Fibroblast of mammary gland (primary cell): ENCODE measurements at places on chromosomes 7 and 10.
A peak's percentile ranks its signal among the peaks of the same experiment; 100 is the strongest.

DNA sequence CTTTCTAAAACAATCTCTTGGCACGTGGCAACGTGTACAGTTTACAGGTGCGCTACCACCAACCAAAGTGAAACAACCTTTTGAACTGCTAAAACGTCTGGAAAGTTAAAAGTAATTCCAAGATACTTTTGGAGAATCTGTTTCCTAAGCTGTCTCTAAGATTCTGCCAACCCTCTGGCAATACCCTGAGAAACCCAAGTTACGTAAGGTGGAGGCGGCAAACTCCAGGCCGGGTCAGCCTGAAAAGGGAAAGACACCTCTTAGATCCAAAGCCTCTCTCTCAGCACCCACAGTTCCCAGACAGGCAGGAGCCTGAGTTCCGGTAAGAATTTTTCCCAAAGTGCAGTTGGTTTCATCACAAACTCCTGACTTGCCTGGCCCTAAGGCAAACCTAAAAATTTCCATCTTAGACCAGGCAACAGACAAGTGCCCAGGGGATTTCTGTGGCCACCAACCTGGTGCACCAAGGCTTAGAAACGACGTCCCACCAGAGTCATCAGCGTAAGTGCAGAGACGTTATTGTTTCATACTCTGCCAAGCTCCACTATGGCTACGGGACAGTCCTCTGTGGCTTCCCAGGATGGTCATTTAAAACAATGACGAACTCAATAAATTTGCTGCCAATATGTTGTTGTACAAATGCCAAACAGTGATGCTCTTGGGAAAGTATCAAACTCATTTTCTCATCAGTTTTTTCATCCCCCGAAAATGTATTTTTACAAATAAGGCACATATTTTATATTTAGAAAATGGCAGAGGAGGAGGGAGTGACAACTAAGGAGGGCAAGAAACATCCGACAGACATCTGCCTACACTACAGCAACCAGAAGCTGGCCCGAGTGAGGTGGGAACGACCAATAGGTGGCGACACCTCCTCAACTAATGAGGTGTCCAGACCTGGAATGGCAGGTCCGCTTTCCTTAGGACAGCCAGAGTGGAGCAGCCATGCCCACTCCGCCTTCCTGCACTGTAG lies 205.8 kb upstream of the FRMD4A start:
- peak; percentile 78 for DNase-seq

GRCh38 chr7:151251328-151251688 lies 2.8 kb upstream of the SMARCD3 start:
- no peak for DNase-seq

DNA sequence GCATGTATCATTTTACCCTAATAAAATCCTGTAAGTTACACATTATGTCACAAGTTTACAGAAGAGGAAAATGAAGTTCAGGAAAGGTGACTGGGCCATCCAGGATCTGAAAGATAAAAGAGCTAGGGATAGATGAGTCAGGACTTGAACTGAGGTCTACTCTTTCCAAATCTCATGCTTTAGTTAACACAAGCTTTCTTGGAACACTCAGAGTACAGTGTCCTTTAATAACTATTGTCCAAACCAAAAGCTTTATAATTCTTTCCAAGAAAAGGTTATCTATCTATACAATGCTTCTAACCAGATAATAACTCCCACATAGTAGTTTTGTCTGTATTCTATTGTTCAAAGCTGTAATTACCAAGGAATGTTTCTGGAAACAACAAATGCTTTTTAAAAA lies 164.6 kb downstream of the LRRN3 start:
- DNase-seq: peak; percentile 20

- DNase-seq: no peak
These were observed 193.5 kb downstream of the CFTR start for GRCh38 chr7:117673367-117673766.

DNA sequence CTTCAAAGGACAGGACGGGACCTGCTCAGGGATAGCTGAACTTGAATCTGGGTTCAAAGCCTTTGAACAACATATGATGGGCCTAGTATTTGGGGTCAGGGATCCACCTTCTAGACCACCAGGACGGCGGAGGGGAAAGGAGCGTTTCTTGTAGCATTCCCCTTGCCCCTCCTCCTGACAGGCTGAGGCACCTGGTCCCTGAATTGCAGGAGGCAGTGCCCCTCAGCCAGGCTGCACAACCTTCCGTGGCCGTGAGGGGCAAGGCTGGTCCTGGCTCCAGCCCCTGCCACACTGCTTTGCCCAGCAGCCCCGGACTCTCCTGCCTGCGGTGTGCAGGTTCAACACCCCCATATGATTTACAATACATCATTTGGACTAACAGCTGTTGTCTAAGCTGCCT lies 58.1 kb downstream of the INSIG1 start:
- DNase-seq: no peak

DNA sequence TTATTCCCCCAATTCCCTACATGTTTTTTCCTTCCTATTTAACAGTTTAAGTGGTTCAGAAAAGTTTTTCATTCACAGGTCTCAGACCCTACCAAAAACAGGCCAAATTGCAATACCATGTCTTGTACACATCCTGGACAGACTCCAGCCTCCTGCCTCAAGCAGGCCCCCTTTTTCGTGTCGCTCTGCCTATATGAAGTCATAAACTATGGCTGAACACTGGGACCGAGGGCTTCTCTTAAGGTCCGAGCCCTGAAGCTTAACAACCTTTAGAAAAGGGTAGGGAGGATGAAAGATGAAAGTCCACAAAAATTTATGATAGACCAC lies 1.4 kb downstream of the FBXW4 start:
- DNase-seq: peak; percentile 64

- DNase-seq: no peak
These were observed 341.6 kb downstream of the PCLO start for GRCh38 chr7:82821037-82821436.

DNA sequence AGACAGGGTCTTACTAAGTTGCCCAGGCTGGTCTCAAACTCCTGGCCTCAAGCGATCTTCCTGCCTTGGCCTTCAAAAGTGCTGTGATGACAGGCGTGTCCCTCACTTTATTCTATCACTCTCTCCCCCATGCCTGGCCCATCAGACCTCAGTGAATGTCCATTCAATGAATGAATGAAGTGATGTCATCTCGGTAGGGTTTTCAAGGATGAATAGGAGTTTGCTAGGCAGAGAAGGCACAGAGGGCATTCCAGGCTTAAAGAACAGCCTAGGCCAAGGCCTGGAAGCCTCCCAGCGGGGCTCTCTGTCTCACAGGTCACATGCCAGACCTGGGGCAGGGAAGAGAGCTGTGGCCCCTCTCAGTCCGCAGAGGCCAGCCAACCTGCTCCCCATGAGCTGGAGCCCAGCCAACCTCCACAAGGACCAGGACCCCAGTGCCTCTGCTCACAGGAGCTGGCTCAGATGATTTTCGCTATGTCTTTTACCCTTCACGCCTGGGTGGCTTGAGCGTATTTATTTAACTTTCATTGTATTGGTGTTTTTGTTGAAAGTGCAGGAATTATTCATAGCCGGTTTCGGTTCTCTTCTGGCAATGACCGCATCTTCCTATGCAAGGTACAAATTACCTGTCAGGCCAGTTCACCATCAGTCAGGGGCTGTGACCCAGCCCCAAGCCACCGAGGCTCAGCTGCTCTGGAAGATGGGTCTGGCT lies 11.8 kb upstream of the TNRC18 start:
- DNase-seq: no peak

GRCh38 chr10:31087851-31088250 lies 56.2 kb upstream of the ZNF438 start:
- DNase-seq: no peak
